ENCODE measurements at places on chromosomes 11 and 22. TPM values are rescaled to one million over a fixed set of nuclear protein-coding genes. Genes with fewer than 3 reads are reported as not detected.

Gene ABCG4
- total RNA-seq = 0.17 TPM

Gene FBLN1
- total RNA-seq = 726 TPM

Gene TSSK2
- total RNA-seq = not detected

Gene TREH
- not detected for total RNA-seq

Gene LARGE1
- total RNA-seq = 38.2 TPM

Gene CTSC
- total RNA-seq = 78.7 TPM

Gene SPTBN2
- 1.2 TPM for total RNA-seq

Gene CABP4
- total RNA-seq = not detected

Gene PIWIL4
- total RNA-seq = 4.1 TPM

Gene SLC22A6
- not detected for total RNA-seq

Gene ANKK1
- 0.15 TPM for total RNA-seq

Gene CHKB
- 33.9 TPM for total RNA-seq

Gene RASGRP2
- total RNA-seq = 0.50 TPM

Gene KCNQ1OT1
- total RNA-seq = 5.0 TPM

Gene LGR4
- total RNA-seq = 8.3 TPM

Gene APOBEC3F
- 6.6 TPM for total RNA-seq

Gene LRRC56
- 0.73 TPM for total RNA-seq

Gene P4HA3
- 3.1 TPM for total RNA-seq

Gene CDKN1C
- 77.7 TPM for total RNA-seq

Gene ABCC8
- total RNA-seq = not detected

Gene ATG13
- total RNA-seq = 88.5 TPM

Gene YPEL4
- total RNA-seq = 2.6 TPM

Gene RBFOX2
- 218 TPM for total RNA-seq

Gene ROBO4
- total RNA-seq = 1.3 TPM

Gene EFCAB6
- 4.2 TPM for total RNA-seq

Gene POU2AF1
- total RNA-seq = not detected

Gene INPP5J
- total RNA-seq = under 0.01 TPM

Gene MS4A6A
- 0.15 TPM for total RNA-seq

Gene TH
- total RNA-seq = under 0.01 TPM

Gene IGLL1
- total RNA-seq = not detected

Gene PYGM
- total RNA-seq = 1.3 TPM

Gene PNPLA5
- 0.50 TPM for total RNA-seq

Gene NPAT
- 15.7 TPM for total RNA-seq

Gene GRK2
- 33.2 TPM for total RNA-seq
